Activated CD4-positive, alpha-beta T cell treated with anti-CD3 and anti-CD28 coated beads, Interleukin-2, amount 10 ng/mL, durations not matched to agents 7 days and 5 days (primary cell): ENCODE measurements at places on chromosomes 3 and 15. TPM values are rescaled to one million over a fixed set of nuclear protein-coding genes. Genes with fewer than 3 reads are reported as not detected.

- H3K4me3 ChIP-seq: no peak overlapping the region
- no peak overlapping the region for H3K27ac ChIP-seq
- H3K4me1 ChIP-seq: peaks cover 4% of the 10 kb centered on the region
- DNase-seq: no peak
- H3K27me3 ChIP-seq: no peaks in the 10 kb centered on the region
- H3K36me3 ChIP-seq: peaks cover 18% of the 10 kb centered on the region
Observed at GRCh38 chr15:60441331-60441730, 37.6 kb downstream of the ICE2 start.

GRCh38 chr15:90863987-90864386, 4.4 kb upstream of the FURIN start:
- H3K27me3 ChIP-seq: no peaks in the 10 kb centered on the region
- peaks cover 60% of the 10 kb centered on the region for H3K4me1 ChIP-seq
- no peak overlapping the region for H3K27ac ChIP-seq

DNA sequence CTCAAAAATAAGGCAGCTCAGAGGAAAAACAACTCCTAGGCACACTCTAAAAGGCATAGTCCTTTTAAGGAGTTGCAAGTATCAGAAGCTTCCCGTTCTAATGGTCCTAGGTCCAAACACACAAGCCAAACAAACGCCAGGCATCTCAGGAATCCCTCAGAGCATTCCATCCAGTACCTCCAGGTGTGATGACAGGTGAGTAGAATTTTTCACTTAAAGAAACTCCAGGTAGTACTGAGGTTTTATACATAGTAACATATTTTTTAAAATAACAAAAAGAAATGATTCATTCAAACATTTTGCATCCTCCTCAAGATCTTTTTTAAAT, 1092.3 kb downstream of the TUSC7 start:
- no peaks in the 10 kb centered on the region for H3K4me1 ChIP-seq
- DNase-seq: no peak
- H3K36me3 ChIP-seq: no peaks in the 10 kb centered on the region
- H3K27ac ChIP-seq: no peak overlapping the region
- H3K4me3 ChIP-seq: no peak overlapping the region

GRCh38 chr3:180306155-180306554, 269.4 kb upstream of the PEX5L start:
- H3K4me1 ChIP-seq: no peaks in the 10 kb centered on the region
- H3K27ac ChIP-seq: no peak overlapping the region
- no peaks in the 10 kb centered on the region for H3K36me3 ChIP-seq
- no peak for DNase-seq
- no peak overlapping the region for H3K4me3 ChIP-seq
- H3K27me3 ChIP-seq: peaks cover 2% of the 10 kb centered on the region

DNA sequence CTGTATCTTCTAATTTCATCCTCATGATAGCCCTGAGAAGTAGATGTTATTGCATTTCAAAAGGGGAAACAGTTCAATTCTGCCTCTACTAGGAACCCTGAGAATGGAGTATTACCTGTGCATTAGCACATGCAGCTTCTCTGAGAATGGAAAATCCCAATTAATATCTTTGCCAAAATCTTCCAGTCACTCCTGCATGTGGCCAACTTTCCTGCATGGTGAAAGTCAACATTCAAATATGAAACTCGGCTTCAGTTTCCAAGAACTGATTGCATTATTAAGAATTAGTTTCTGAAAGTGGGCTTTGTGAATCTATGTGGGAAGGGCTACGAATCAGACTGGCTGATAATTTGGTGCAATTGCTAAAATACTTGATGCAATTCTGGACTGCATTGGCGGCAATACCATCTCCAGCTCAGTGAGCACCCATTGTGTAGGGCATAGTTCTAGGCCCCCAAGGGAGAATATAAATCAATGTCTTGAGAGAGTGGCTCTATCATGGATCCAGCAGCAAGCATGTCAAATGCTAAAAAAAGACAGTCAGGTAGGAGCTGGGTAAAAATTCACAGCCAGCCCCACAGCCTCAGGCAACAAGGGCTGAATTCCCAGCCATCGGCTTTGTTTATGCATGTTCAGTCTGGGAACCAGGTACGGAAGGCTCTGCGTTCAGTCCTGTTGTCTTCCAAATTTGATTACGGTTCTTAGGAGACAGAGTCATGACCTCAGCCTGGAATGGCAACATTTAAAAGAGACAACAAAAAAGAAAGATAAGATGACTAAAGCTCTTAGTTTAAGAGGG, 18.8 kb upstream of the BCL6 start:
- peaks cover 4% of the 10 kb centered on the region for H3K27me3 ChIP-seq
- H3K4me1 ChIP-seq: peaks cover 7% of the 10 kb centered on the region
- DNase-seq: no peak
- peaks cover 26% of the 10 kb centered on the region for H3K36me3 ChIP-seq

GRCh38 chr3:138332472-138333073, 2.9 kb upstream of the NME9 start:
- peaks cover 21% of the 10 kb centered on the region for H3K4me1 ChIP-seq
- no peak for DNase-seq
- no peaks in the 10 kb centered on the region for H3K36me3 ChIP-seq
- no peak overlapping the region for H3K27ac ChIP-seq
- H3K27me3 ChIP-seq: peaks cover 7% of the 10 kb centered on the region

- no peak overlapping the region for H3K27ac ChIP-seq
- H3K27me3 ChIP-seq: no peaks in the 10 kb centered on the region
- DNase-seq: no peak
- peaks cover 26% of the 10 kb centered on the region for H3K4me1 ChIP-seq
- peaks cover 12% of the 10 kb centered on the region for H3K36me3 ChIP-seq
Observed at GRCh38 chr3:138812806-138813205, 21.9 kb downstream of the PIK3CB start.

DNA sequence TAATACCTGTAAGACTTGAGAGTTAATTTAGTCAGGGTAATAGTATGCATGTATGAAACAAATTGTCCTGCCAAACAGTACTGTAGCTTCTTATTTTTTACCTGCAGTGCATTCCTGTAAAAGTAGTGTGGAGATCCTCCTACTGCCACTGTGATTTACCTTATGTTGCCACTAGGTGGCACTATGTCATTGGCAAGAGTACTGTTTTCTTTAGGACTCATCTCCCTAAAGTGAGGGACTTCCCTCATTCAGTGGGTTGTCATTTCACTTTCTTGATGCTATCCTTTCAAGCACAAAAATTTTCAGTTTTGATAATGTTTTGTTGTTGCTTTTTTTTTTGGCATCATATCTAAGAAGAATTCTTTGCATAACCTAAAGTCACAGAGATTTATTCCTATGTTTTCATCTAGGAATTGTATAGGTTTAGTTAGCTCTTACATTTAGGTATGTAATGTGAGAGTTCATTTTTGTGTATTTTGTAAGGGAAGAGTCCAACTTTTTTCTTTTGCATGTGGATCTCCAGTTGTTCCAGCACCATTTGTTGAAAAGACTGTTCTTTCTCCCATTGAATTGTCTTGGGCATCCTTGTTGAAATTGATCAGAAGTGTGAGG, 105.7 kb downstream of the AKAP13 start:
- peak; percentile 82 for DNase-seq
- H3K4me1 ChIP-seq: peaks cover 53% of the 10 kb centered on the region
- H3K27ac ChIP-seq: no peak overlapping the region
- H3K4me3 ChIP-seq: no peak overlapping the region
- no peaks in the 10 kb centered on the region for H3K27me3 ChIP-seq
- peaks cover 21% of the 10 kb centered on the region for H3K36me3 ChIP-seq

GRCh38 chr3:166455744-166456143, 618.5 kb upstream of the BCHE start:
- H3K4me1 ChIP-seq: no peaks in the 10 kb centered on the region
- no peaks in the 10 kb centered on the region for H3K27me3 ChIP-seq
- H3K27ac ChIP-seq: no peak overlapping the region
- no peak overlapping the region for H3K4me3 ChIP-seq
- DNase-seq: no peak

GRCh38 chr15:57566834-57567233, 24.9 kb upstream of the MYZAP start:
- peaks cover 8% of the 10 kb centered on the region for H3K27me3 ChIP-seq
- DNase-seq: no peak
- H3K4me3 ChIP-seq: no peak overlapping the region
- H3K4me1 ChIP-seq: peaks cover 28% of the 10 kb centered on the region

COL6A6 gene
- total RNA-seq: not detected

KLHL40 gene
- total RNA-seq: not detected

GABRB3 gene
- not detected for total RNA-seq

B3GNT5 gene
- 0.67 TPM for total RNA-seq

WNT7A gene
- 0.29 TPM for total RNA-seq
